AG08395 (cell line): ENCODE measurements at places on chromosomes 7 and 10.

- DNase-seq, result no peak
These were observed 60.6 kb upstream of the FRMD4A start for GRCh38 chr10:14391342-14391741.

DNA sequence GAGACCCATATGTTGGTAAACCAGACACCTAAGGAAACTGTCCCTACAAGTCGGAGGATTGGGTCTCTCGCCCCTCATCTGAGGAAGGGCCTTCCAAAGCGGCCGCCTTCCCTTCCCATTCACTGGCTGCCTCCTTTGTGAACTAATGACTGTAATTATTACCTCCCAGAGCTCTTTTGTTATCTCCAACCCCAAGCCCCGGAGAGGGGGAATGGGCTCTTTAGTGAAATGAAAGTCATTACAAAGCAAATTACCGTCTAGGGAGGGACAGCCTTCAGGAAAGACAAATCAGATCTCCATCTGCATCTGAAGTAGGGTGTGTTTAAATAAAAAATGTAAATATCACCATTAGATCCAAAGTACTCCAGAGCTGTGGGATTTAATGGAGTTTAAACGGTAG, 2.6 kb upstream of the GAD2 start:
- no peak for DNase-seq

DNA sequence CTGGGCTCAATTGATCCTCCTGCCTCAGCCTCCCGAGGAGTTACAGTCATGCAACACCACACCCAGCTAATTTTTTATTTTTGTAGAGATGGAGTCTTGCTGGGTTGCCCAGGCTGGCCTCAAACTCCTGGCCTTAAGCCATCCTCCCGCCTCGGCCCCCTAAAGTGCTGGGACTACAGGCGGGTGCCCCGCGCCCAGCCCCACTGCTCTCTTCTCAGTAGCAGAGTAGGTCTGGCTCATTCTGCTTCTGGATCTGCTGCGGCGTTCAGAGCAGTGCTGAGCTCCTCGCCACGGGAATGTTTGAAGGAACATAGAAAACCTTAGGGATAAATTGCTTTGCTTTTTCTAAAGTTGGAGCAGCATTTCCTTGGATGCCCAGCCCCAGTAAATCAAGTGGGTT, 27.4 kb downstream of the WIPI2 start:
- DNase-seq, result no peak

DNA sequence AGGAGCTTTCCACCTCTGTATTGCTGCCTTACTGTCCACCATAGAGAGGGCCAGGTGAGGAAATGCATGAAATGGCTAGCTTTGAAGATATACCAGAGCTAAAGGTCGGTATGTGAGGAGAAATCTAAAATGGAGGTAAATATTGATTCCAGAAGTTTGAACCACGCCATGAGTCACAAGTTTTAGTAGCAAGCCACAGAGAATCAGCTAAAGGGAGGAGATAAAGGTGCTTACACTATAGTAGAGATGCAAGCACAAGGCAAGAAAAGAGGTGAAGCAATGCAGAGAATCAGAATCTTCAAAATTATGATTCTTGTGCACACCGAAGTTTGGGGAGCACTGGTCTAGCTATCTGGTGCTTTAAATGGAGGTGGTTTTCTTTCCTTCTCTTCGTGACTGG, 3.0 kb upstream of the GSAP start:
- DNase-seq, result no peak

DNA sequence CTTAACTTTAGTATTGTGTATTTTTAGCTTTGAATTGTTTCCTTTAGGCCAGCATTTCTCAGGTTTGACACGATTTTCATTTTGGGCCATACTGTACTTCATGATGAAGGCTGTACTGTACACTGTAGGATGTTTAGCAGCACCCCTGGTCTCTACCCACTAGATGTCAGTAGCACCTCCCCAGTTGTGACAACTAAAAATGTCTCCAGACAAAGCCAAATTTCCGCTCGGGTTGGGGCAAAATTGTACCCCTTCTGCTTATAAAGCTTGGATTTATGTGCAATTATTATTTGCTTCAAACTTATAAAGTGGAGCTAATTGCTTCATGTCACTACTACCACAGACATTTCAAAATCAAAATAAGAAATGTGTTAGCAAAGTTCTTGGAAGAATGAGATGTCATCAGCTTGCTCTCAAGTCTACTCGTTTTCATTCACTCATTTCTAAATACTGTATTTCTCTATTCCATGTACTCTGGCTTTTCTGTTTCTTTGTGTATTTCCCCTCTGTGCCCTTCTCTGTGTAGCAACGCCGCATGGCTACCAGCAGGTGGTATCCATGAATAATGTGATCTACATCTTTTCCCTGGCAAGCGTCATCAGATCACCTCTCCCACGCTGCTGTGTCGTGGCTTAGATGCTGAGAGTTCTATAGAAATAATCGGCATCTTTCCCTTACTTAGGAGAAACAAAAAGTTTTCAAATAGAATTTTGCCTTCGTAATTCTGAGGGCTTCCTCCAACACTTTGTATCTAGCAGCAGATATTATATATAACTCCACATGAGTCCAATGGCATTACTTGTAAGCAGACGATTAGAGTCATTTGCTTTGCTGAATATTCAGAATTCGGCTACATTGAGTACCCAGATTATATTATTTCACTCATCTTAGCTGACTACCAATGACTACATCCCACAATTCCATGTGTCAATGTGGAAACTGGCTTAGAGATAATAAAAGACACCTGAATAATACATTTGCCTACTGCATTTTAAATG, 47.8 kb upstream of the CALCR start:
- peak; percentile 31 for DNase-seq

GRCh38 chr10:67789769-67790168, 48.2 kb downstream of the DNAJC12 start:
- DNase-seq, result no peak

GRCh38 chr10:91597197-91597881, 35.5 kb downstream of the PPP1R3C start:
- no peak for DNase-seq

DNA sequence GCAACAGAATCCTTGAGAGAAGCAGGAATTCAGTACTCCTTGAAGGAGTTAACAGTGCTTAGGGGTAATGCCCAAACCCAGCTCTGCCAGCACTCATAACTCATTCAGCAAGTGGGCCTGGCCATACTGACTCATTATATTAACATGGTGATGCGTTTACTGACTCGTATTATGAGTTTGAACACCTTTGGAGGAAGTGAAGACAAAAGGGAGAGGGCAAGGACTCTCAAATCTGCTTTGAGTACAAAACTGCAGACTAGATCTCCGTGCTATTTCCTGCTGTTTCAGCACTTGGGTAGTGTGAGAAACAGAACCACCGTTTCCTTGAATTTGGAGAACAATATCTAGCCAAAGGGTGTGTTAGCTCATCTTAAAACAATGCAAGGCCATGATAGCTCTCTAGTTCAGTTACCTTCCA, 30.8 kb downstream of the SLC16A9 start:
- DNase-seq, result peak; percentile 27

GRCh38 chr10:133150656-133151055, 9.4 kb upstream of the KNDC1 start:
- no peak for DNase-seq

GRCh38 chr7:28433699-28434219, 21.4 kb downstream of the CREB5 start:
- DNase-seq, result no peak

DNA sequence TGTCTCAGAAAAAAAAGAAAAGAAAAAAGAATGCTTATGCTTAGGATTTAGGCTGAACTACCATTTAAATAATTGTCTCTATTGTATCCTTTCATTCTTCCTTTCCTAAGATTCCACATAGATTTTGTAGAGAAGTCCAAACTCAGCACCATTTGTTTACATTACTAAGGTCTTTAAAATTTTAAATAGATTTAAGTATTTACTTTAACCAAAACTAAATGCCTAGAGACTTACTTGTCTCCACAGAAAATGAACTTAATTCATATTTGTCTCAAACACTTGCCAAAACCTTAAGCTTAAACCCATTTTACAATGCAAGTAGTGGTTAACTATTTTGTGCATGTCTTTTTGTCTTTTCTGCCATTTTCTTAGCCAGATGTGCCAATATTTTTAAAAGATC, 54.1 kb upstream of the ABI1 start:
- DNase-seq, result no peak

- DNase-seq, result no peak
These were observed 319.1 kb upstream of the PHYHIPL start for GRCh38 chr10:58857251-58857805.

DNA sequence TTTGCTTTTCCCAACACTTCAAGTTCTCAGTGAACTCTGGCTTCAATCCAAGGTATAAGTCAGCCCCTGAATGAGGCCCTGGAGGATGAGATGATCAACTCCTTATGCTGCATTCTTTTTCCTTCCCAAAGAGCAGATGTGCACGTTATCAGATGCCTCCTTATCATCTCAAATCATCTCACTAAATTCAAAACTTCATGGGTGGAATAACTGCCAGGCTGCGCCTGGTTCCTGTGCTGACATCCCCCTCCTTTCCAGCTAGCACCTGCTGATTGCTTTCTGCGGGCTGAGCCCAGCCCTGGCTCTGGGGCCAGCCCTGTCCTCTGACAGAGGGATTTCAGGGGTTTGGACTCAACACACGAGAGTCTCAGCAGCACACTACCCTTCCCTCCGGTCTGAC, 44.9 kb downstream of the TLL2 start:
- DNase-seq, result no peak

DNA sequence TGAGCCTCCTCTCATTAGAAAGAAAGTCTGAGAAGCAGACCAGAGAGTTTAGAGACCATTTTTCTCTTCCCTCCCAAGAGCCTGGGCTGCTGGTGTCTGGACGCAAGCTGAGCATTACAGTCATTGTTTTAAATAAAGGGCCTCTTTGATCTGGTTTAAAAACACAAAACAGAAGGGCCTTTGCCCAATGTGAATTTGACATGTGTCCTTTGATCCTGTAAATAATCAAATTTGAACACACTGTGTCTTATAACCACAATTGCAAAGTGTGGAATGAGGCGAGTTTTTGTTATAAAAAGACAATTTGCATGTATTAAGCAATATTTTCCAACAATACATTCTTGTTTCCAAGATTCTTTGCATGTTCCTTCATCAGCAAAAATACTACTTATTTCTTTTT, 158.5 kb downstream of the C7orf25 start:
- no peak for DNase-seq

- no peak for DNase-seq
These were observed 824 bp downstream of the RELN start for GRCh38 chr7:103988468-103989199.

DNA sequence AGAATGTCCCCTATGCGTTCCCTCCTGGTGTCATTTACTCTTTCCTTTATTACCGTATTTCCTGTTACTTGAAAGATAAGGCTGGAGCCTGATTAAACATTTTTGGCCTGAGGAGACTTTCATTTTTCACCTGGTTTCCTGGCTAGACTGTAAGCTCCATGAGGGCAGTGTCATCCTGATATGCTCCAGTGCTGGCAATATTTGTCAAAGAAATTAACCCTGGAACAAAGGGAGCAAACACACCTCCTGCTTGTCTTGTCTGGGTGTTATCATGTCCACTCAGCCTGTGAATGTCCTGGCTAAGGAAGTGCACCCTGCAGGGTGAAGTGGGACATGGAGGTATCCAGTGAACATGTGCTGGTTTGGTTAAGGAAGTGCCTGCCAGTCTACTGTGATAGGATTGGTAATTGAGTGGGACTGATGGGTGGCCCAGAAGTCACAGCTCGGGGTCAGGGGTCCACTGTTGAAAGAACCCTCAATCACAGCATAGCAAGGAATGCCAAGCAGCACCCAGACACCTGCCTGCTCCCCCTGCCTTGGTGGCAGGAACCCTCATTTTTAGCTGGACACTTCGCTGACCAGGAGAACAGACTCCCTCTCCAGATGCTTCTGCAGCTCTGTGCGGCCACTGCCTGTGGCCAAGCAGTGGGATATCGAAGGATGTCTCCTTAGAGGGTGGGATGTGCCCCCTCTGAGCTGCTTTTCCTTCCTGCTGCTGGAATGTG, 20.9 kb upstream of the PPIA start:
- no peak for DNase-seq

- no peak for DNase-seq
These were observed 170.9 kb upstream of the ASAH2 start for GRCh38 chr10:50422259-50422658.

GRCh38 chr10:44396671-44397191, 11.8 kb upstream of the CXCL12 start:
- no peak for DNase-seq

DNA sequence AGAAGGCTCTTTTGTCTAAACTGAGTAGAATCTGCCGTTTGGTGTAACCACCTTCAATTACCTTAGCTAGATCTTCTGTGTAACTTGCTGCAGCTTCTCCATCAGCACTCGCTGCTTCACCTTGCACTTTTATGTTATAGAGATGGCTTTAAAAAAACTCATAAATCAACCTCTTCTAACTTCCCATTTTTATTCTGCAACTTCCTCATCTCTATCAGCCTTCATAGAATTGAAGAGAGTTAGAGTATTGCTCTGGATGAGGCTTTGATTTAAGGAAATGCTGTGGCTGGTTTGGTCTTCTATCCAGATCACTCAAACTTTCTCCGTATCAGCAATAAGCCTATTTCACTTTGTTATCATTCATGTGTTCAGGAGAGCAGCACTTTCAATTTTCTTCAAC, 1131.9 kb upstream of the CELF2 start:
- no peak for DNase-seq

DNA sequence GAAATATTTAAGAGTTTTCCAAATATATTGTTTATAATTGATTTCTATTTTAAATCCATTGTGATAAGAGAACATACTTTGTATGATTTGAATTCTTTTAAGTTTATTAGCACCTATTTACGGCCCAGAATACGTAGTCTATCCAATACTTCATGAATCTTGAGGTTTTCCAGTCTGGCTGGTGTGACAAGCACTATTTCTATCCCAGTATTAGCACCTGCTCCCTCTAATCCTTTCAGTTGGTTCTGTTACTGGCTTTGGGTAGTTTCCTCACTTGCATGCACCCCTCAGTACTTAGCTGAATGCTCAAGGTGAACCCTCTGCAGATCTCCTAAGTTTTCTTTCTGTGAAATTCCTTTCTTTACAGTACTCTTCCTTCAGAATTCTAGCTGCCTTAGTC, 166.8 kb downstream of the C1GALT1 start:
- no peak for DNase-seq

DNA sequence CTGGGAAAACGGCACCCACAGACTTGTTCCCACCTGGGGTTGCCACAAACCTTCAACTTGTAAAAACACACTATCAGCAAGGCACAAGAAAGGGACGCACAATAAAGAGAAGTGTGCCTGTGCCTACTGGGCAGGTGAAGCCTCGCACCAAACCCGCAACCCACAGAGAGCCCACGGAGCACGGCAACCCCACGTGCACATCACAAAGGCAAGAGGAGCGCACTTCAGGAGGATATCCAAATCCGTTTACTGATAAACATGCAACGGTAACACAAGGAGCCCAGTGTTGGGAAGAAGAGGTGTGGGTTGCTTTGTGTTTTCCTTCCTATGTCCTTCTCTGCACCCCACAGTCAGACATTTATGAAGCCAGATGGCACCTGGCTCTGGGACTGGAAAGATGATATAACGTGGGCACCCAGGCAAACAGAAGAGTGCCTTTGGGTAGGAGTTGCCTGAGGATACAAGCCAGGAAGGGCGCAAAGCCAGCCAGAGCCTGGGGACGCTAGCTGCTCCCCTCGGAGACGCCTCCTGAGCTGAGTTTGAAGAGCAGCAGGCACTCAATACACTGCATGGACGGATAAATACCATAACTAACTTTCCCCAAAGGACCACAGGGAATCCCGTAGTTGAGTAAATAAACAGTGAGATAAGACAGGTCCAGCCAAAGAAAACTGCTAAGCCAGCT, 41.6 kb downstream of the TCERG1L start:
- no peak for DNase-seq
